ENCODE measurements at places on chromosomes 5 and 9.
A peak's percentile ranks its signal among the peaks of the same experiment; 100 is the strongest.

GRCh38 chr9:27471366-27471765 is 52.7 kb upstream of the IFNK start:
- DNase-seq: no peak

DNA sequence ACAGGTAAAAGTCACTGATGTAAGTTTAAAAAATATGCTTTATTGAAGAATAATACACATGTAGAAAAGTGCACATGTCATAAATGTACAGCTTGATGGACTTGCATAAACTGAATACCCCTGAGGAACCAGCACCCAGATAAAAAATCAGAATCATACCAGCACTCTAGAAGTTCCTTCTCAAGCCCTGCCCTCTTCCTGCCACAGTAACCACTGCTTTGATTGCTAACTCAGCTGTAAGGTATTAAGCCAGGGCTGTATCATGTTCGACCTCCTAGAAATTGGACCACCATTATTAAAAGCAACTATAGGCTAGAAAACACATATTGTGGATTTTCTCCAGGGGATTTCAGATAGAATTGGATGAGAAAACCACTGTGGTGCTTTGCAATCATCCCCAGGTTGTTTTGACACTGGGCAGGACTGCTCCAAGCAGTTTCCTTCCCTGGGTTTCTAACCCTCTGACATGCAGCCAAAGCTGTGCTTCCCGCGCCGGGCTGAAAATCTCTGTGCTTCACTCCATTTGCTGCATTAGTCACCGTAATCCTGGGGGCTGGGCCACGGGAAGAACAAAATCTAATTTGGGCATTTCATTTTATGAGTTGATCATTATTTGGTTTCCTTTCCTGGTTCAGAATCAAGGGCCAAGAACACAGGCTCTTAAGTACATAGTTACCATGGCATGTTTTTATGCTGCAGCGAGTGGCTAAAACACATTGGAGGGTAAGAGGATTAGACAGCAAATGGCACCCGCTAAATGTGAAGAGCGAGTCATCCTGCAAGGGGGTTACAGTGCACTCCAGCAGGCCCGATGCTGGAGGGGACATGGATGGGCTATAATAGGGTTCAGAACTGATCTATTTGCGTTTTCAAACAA is 139.4 kb upstream of the IL12B start:
- peak; percentile 18 for DNase-seq

DNA sequence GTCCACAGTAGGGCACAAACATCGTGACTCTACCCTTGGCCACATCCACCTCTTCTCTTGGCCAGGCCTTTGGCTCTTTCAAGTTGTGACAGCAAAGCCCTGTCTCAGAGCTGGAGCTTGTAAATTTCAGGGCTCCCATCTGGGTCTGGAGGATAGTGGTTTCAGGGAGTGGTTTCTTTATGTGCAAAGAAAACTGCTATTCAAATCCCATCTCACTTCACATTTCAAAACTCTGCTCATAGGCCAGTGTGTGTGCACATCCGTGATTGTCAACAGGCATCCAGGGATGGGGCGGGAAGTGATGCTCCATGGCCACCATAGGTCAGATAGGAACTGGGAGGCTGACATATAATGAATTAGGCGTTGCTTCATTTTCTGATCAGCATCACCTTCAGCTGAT is 107.8 kb upstream of the IL12B start:
- DNase-seq: no peak

DNA sequence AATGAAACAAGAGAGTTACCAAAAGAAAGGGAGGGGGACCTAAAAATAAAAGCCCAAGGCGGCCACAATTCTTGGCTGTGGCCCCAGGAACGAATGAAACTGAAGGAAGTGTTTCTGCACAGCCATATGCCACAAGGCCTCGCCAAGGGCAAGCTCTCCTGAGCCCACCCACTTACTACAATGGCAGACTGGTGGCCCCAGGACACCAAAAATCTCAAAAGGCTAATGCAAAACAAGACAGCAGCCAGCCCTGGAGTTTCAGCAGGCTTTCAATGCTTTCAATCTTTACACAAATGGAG is 4.0 kb downstream of the CAMSAP1 start:
- no peak for DNase-seq

DNA sequence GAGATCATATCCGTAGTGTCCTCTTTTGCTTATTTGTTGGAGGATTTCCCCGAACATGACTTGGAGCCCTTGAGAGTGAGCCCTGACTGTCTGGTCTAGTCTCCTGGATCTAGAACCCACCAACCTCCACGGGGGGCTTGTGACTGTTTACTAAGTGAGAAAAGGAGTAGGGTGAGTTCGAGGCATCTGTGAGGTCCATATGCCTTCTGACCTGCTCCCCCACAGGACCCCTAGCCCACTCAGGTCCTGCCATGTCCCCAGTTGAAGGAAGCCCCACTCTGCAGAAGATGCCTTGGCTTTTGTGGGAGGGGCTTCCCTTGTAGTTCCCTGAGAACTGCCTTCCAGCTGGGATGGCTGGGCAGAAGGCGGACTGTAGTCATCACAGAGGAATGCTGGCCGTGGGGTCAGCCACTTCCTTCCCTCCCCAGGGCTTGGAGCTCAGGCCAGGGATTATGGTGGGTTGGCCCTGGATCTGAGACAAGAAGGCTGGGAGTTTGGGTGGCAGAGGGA is 7.0 kb upstream of the IRF1 start:
- peak; percentile 88 for DNase-seq

DNA sequence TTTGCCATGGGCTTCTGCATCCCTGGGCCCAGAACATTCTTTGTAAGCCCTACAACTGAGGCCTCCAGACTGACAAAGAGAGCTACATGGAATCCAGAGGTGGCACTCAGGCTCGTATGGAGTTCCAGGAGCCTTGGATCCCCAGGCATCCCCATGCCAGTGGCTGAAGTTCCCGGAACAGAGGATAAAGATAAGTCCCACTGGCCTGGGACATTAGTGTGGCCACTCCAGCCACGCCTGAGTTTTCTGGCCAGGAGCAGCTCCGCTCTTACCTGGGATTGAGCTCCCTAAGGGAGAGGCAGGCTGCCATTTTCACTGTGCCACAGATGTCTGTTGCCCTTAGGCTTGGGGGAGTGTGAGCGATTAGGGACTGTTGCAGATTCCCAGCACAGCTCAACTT is 656.3 kb upstream of the FAM174A start:
- DNase-seq: no peak

GRCh38 chr5:160369990-160370712 is at the start of gene C1QTNF2:
Gene C1QTNF2 (minus strand): TSS chr5:160370626. CDS start chr5:160355011, 15,615 bp downstream.
- DNase-seq: peak; percentile 75

DNA sequence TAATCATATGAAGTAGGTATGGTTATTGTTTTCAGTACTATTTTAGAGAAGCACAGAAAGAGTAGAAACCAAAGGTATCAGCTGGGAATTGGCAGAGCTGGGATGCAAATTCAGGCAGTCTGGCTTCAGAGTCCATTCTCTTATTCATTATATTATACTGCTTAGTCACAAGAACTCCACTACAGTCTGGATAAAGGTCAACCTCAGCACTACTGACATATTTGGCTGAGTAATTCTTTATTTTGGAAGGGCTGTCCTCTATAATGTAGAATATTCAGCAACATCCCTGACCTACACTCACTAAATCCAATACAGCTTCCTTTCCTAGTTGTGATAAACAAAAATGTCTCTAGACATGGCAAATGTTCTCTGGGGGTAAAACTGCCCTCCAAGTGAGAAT is 37.6 kb downstream of the PTGER4 start:
- DNase-seq: peak; percentile 47

DNA sequence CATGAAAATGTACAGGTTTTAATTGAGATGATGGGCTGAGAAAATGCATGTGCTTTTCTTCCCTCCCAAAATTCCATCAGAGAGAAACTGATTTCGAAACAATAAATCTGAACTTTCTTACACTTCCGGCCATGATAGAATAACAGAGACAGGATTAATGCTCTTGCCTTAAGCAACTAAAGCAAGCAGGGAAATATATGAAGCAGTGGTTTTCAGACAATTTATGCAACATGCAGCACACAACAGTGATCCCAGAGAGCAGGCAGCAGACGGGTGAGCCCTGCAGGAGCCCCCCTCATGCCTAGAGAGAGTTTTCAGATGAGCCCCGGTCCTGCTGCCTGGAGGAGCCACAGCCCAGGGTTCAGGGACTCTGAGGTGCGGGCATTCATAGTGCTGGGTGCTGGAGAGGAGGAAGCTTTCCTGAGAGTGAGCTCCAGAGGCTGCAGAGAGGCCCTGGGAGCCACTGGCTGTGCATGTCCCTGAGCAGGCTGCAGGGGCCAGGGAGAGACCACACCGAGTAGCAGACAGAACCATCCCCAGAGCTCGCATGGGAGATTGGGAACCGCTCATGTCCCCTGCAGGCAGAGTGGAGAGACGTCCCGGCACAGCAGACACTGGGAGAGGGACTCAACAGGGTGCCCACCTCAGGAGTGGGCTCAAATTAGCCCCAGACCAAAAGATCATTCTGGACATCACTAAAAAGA is 143.5 kb downstream of the OLFM1 start:
- DNase-seq: no peak

DNA sequence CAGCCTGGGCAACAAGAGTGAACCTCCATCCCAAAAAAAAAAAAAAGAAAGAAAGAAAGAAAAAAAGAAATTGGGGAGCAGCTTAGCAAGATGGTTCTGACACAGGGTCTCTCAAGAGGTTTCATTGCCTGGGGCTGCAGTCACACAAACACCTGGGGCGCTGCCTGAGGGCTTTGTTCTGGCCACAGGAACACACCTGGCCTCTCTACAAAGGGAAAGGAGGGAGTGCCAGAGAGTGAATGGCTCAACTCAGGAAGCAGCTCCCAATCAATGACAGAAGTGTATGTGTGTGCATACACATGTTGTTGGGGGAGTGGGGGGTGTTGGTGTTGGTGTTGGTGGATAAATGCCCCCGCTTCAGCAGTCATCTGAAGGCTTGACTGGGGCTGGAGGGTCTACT is 32.4 kb upstream of the CTNNA1 start:
- DNase-seq: no peak

DNA sequence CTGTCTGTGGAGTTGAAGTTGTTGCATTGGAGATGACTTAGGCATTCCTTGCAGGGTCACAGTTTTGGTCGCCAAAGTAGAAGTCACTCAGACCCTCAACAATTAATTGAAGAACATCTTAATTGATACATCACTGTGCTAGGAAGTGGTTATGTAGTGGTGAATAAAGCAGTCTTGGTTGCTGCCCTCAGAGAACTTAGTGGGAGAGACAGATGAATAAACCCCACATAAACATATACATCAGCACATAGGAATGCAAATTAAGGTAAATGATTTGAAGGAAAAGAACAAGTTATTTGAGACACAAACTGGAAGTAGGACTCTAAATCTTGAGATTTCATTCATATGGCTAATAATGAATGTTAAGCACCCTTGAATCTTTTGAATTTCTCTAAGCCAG is 25.7 kb downstream of the FAM174A start:
- DNase-seq: peak; percentile 31

DNA sequence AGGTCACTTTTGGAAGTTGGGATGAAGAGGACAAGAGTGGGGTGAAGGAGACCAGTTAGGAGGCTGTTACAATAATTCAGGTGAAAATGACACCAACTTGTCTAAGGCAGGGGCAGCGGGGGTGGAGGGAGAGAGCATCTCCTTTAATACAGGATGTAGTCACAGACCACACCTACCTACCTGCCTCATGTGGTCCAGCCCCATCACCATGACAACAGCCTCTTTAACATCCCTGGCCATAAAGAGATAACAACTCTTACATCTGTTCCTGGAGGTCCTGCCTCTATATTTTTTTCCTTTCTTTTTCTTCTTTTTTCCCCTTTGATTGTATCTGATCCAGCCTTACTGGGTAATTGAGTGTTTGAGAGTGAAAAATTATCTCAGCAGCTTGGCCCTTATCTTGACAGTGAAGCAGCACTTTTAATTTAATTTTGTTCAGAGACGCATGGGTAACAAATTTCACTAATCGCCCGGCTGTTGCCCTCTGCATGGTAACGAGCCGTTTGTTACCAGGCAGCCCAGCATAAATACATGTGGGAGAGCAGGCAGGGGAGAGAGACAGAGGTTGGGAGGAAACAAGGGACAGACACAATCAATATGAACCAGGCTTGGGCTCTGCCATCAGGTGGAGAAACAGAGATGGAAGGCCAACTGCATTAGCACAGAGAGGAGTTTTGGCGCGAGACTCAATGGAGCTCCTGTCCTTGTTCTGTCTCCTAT is 338.1 kb downstream of the ASTN2 start:
- no peak for DNase-seq

- peak; percentile 78 for DNase-seq
These were observed 130.4 kb downstream of the CHSY3 start for GRCh38 chr5:130034566-130035210.

- DNase-seq: no peak
These were observed 5.7 kb downstream of the TRIM52 start for GRCh38 chr5:181255276-181255675.

- DNase-seq: no peak
These were observed 157.2 kb downstream of the PRR16 start for GRCh38 chr5:120621339-120621738.

- DNase-seq: no peak
These were observed 3.0 kb downstream of the FEM1C start for GRCh38 chr5:115541611-115542010.

- no peak for DNase-seq
These were observed 87.1 kb upstream of the PPP1R26 start for GRCh38 chr9:135392511-135392910.

DNA sequence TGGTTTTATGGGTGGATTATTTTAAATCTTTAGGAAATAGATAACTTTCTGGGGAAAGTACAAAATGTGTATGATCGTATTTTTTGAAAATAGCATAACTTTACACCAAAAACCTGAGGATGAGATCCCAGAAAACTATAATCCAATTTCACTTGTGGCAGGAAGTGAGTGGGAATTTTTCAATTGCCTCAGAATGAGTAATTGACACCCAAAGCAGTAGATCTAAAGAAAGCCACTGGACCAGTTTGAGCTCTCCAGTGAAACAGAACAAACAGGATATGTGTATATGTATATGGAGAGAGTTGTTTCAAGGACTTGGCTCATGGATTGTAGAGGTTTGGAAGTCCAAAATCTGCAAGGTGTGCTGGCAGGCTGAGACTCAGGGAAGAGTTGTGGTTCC is 109.2 kb upstream of the SHB start:
- no peak for DNase-seq

DNA sequence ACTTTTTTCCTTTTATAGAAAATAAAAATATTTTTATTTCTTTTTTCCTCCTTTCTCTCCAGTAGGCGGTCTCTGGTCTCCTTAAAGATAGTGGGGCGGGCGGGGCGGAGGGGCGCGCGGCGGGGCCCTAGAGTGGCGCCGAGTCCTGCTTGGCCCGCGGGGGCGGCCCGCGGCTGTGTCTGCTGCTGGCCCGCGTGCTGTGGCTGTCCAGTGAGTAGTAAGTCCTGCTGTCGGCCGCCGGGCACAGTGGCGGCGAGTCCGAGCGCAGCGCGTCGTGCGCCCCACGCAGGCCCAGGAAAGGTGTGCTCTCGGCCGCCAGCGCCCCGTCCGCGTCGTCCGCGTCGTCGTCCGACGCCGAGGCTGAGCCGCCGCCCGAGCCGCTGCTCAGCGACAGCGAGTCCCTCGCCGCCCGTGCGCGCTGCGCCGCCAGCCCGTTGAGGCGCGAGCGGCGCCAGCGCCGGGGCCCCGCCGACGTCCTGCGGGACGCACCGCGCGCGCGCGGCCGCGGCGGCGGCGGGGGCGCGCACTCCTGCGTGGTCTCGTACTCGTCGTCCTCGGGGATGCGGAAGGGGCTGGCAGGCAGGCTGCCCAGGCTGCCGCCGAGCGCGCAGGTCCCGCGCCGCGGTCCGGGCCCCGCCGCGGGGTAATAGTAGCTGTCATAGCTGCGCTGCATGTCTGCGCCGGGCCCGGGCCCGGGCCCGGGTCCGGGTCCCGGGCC is 52.3 kb downstream of the PSD2 start:
- DNase-seq: peak; percentile 51

Data from fibroblast of skin of right biceps (primary cell).